ENCODE measurements at places on chromosomes 16 and 17.
A peak's percentile ranks its signal among the peaks of the same experiment; 100 is the strongest.

DNA sequence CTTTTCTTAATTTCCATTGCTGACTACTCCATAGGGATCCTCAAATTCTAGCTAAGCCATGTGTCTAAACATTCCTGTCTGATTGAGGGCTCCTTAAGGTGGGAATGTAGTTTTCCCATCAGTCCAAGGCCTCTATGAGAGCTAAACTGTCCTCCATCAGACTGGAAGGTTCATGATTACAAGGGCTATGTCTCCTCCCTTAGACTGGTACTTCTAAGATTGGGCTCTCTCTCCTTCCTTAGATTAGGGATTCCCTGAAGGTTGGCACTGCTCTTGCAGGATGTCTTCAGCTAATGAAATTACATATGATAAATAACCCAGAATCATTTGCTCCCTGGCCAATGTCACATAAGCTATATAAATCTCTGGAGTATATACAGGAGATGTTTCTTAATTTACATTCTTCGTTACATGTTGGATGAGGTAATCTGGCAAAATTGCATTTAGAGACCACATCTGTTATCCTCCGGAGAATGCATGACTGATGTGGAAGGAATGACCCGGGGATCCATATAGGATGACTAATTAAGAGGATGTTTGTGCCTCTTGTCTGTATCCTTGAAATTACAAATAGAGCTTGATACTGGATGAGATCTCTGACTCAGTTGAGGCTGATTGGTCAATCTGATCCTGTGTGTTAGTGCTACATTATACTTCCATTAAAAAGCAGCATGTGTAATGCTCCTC lies 14.2 kb downstream of the B4GALNT2 start:
- DNase-seq, result no peak

DNA sequence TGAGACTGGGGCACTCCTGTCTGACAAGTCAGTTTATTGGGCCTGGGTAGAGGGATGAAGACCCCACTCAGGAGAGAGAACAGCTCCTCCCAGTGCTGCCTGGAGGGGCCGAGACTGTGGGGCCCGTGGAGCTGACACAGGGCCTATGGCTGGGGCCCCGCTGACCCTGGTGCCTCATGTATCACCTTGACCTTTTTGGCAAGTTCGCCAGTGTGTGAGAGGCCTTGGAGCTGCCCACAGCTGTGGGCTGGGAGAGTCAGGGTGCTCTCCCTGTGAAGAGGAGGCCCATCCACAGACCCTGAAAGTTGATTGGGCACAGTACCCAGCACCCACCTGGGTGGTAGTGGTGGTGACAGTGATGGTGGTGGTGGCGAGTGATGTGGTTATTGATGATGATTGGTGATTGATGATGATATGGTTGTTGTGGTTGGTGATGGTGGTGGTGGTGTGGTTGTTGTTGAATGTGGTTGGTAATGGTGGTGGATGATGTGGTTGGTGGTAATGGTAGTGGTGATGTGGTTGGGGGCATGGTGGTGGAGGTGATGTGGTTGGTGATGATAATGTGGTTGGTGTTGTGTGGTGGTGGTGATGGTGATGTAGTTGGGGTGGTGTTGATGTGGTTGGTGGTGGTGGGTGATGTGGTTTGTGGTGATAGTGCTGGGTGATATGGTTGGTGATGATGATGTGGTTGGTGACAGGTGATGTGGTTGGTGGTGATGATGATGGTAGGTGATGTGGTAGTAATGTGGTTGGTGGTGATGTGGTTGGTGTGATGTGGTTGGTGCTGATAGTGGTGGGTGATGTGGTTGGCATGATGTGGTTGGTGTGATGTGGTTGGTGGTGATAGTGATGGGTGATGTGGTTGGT lies 29.1 kb downstream of the BAHCC1 start:
- DNase-seq, result peak; percentile 19

DNA sequence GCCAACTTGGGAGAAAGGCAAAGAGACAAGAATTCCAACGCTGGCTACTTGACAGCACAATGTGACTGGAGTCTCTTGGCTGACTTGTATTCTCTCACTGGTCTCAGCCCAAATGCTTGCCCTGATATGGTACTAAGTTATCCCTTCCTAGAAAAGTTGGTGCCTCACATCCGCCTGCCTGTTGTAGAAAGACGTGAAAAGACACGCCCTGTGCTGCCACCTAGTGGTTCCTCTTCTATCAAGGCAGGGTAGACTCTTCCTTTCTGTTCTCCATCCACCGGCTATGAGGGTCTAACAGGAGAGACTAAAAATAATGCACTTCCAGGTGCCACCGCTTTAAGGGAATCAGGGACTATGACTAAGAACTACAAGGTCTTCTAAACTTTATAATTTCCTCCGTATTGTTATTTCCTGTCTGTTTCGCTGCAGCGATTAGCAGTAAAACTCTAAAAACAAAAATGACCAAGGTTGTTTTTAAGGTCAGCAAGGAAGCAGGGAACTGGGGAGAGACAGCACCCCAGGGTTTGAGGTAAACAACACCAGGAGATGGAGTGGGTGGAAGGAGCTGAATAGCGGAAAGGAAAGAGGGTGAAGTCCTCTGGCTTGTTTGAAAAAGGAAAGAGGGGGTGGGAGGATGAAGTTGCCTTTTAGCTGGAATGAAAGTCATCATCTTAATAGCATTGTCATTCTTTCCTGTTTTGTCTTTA lies 109.5 kb downstream of the YPEL2 start:
- peak; percentile 92 for DNase-seq

DNA sequence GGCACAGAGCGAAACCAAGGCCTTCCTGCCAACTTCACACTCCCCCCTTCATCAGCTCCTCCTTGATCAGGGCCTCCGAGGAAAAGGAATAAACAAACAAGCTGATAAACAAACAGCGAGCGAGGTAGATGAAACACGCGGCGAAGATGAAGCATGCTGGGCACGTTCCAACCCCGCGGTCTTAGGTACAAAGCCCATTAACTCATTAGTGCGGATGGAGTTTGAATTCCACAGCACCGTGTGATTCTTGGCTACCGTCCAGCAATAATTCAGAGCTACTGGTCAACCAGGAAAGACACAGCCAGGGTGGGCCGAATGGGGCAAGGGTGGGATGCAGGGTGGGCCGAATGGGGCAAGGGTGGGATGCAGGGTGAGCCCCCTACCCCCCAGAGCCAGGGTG lies 67.3 kb downstream of the RBFOX3 start:
- DNase-seq, result no peak

- DNase-seq, result no peak
These were observed 147.9 kb upstream of the NOL11 start for GRCh38 chr17:67569873-67570272.

GRCh38 chr16:90048347-90048722 lies 28.8 kb downstream of the PRDM7 start:
- no peak for DNase-seq

GRCh38 chr16:28061352-28062101 lies 2.0 kb downstream of the GSG1L start:
- no peak for DNase-seq

DNA sequence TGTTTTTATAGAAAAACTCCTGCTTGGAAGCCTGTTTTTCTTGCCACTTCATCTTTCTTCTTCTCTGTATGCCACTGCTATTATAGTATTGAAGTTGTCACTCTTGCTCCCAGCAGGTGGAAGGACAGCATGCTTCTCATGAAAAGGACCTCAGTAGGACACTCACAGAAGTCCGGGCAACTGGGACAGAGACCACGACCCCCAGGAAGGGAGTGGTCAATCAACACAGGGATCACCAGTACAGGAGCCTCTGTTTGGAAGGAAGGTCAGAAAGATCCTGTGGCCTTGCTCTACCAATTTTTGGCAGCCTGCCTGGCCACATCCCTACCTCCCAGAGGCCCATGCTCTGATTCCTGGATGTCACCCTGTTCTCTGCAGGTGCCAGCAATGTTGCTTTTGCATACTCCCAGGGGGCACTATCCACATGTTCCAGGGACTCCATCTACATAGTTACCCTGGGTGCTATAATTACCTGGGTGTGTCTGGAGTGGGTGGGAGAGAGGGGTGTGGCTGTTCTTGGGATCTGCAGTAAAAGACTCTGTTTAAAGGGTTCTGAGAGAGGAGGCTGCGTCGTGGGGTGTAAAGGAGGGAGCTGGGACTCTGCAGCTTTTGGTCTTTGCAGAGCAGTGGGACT lies 13.7 kb upstream of the AKAP10 start:
- DNase-seq, result no peak

DNA sequence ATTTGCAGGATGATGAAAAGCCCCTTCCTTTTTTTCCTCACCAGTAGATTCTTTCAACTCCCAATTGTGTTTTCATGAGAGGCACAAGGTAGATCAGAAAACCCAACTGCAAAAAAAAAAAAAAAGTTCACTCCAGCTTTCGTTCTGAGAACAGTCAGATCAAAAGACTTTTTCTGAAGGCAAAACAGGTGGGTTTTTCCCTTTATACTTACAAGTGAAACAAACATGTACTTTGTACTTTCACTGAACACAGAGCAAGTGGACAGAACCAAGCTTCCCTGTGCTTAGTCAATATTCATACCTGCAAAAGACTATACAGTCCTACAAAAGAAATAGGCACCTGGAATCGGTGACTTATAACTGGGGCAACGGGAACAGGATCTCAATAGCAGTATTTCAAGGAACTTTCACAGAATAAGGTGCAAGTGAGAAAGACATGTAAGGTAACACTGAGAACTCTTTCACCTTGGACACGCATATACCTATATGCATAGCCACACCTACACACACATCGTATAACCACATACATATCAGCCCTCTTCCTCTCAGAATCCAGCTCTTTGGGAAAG lies 54.1 kb downstream of the TOX3 start:
- DNase-seq, result no peak

DNA sequence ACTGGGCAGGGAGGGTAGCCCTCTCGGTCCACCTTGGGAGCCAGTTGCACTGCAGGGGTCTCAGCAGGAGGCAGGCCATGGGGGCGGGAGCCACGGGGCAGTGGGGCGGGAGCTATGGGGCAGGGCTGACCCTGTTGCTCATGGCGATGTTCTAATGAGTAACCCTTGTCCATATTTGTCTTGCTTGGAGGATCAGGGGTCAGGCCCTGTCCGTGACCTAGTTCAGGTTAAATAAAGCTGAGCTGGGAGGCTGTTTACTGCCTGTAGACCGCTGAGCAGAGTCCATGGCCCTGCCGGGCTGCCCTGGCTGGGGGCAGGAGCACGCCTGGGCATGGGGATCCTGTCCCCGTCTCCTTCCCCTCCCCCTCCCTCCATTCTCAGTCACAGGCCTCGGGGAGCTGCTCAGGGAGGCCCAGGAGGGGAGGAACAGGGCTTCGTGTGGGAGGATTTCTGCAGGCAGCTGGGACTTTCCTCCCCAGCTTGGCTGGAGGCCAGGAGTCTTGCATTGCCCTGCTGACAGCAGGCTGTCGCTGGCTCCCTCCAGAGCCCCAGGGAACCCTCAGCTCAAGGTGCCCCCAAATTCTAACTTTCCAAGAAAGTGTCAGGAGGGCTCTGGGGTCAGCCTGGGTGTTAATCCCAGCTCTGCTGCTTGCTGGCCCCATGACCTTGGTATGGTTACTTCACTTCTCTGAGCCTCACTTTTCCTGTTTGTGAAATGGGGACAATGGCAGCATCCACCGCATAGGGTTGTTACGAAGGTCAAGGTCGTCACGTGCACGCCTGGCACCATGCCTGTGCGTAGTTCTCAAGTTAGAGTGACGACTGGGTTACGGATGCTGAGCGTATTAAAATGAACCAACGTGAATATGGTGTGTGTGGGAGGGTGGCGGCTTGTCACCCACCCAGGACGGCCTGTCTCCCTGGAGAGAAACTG lies 6.1 kb upstream of the SERPINF2 start:
- peak; percentile 79 for DNase-seq

DNA sequence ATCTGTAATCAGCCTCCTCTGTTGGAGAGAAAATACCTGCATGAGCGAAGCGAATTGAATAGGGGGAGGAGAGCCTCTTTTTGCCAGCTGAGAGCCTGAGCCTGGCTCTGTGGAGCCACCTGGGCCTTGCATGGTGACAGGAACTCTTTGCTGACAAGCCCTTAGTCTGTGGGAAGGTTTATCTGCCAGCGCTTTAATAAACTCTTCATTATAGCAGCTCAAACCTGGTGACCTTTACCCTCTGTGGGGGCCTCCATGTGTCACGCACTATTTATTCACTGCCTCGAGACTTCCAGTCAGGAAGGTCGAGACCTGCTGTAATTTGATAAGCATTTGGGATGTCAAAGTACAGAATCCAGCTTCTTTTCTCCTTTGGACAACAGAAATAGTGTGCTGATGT lies 282.6 kb downstream of the CBLN1 start:
- DNase-seq, result no peak

DNA sequence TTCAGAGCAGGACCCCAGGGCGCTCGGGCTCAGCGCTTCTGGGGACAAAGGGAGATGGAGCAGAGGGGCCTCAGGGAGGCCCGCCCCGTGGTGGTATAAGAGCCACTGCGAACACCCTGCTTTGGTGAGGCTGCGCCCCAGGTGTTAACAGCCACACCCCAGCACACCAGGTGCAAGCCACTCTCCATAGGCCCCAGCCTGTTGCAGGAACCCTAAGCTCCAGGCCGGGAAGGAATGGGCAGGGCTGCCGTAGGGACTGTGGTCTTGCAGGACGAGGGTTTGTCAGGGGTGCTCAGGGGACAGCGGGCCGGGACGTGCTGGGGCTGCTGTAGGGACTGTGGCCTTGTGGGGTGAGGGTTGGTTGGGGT lies 17.0 kb upstream of the SSTR5 start:
- no peak for DNase-seq

DNA sequence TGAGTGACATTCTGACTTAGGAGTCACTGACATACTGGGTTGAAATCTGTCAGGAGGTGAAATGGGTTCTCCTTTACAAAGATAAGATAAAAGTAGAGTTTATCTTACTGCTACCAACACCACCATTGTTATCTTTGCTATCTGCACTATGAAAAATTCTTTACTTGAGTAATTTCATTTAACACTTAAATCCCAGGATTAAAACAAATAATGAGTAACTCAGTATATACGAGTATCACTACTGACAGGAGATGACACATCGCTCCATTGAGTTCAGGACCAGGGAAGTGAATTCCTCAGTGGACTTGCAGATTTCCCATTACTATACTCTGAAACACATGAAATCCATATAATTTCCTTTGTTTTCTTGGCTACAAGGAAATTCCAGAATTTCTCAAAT lies 242.1 kb upstream of the NLRP1 start:
- no peak for DNase-seq
